Activated CD4-positive, CD25-positive, alpha-beta regulatory T cell treated with anti-CD3 and anti-CD28 coated beads, Interleukin-2, amount 50 U/mL, for 24 hours (primary cell): ENCODE measurements at places on chromosomes 12 and 14.

- ATAC-seq: no peak
These were observed 3.2 kb downstream of the SNAPC1 start for GRCh38 chr14:61765225-61765943.

DNA sequence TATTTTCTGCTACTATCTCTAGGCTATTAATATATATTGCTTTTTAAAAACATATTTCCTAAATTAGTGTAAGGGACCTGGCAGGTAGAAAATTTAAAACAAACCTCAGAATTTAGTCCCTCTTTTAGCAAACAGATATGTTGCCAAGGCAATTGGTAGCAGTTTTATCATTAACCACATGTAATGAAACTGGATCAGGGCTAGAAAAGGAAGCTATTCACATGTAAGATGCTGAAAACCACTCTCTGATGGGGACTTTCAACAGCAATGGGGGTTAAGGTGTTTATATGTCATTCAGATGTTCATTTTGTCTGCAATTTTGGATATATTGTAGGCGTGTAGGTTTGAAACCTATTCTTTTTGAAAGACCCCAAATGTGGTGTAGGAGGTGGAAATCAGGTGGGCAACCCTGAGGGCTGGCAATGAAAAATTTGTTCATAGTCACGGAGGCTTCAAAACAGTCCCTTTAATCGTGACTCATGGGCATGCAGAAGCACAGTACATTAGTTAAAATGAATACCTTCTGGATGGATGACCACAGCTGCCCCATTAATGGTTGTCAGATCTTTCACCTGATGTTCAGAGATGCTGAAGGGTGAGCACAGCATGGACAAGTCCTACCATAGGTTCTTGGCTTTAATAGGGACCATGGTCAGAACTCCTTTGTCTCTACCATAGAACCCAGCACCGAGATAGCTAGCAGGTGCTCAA lies 5.9 kb upstream of the PKP2 start:
- ATAC-seq: no peak

DNA sequence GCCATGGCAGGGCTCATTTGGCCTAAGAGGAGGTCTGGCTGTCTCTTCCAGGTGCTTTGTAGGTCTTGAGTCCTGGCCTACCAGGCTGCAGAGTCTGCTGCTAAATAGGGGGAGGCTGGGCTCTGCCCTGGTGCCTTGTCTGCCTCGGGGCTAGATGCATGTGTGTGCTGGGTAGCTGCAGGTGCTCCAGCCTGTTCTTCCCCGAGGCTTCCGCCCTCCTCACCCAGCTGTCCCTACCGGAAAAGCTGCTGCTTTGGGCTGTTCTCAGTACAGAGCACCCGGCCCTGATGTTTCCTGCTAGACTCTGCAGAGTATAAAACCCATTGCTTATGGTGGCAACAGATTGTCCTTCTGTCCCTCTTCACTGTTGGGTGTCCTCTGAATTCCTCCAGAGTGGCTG lies 37.7 kb downstream of the RAB35 start:
- no peak for ATAC-seq

GRCh38 chr12:107864235-107864634 lies 89.7 kb downstream of the ASCL4 start:
- ATAC-seq: no peak

DNA sequence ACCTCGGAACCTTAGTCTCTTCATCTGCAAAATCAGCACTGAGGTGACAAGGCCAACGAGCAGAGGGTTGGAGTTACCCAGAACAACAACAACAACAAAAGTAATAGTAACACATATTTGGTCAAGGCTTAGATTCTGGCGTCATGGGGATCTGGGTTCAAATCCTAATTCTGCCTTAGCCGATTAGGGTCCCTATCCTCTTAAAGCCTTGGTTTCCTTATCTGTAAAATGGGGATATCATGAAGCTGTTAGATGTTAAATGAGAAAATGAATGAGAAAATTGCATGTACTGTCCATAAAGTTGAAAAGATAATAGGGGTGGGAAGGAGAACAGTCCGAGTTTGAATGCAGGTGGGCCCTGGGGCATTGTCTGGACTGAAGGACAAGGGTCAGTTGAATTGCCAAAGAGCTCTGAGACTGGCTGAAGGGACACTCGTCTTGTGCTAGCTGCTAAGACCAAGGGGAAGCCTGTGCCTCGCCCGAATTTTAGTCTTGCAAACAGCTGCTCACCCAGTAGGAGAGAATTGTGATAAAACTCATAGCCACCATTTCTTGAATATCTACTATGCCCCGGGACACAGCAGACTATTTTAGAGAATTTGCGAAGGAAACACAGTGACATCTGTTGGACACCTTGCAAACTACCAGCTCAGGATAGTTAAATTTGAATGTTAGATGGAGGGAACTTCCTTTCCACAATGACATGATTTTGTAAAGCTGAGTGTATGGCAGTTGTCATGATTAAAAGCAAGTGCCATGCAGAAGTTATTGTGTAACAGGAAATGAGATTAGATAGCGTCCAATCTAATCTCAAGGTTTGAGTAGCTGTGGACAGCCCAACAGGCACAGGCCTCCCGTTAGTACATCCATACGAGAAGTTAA lies 6.8 kb upstream of the HNF1A start:
- peak; percentile 65 for ATAC-seq

- ATAC-seq: no peak
These were observed 4.4 kb downstream of the NACA start for GRCh38 chr12:56720731-56721151.

- ATAC-seq: peak; percentile 47
These were observed 625 bp upstream of the ARHGAP5 start for GRCh38 chr14:32076278-32077080.

GRCh38 chr12:53694756-53695151 lies 18.9 kb upstream of the ATP5MC2 start:
- ATAC-seq: no peak

GRCh38 chr12:115873451-115874082 lies 403.9 kb downstream of the MED13L start:
- no peak for ATAC-seq

- no peak for ATAC-seq
These were observed 11.8 kb downstream of the TMEM179 start for GRCh38 chr14:104592785-104593184.

DNA sequence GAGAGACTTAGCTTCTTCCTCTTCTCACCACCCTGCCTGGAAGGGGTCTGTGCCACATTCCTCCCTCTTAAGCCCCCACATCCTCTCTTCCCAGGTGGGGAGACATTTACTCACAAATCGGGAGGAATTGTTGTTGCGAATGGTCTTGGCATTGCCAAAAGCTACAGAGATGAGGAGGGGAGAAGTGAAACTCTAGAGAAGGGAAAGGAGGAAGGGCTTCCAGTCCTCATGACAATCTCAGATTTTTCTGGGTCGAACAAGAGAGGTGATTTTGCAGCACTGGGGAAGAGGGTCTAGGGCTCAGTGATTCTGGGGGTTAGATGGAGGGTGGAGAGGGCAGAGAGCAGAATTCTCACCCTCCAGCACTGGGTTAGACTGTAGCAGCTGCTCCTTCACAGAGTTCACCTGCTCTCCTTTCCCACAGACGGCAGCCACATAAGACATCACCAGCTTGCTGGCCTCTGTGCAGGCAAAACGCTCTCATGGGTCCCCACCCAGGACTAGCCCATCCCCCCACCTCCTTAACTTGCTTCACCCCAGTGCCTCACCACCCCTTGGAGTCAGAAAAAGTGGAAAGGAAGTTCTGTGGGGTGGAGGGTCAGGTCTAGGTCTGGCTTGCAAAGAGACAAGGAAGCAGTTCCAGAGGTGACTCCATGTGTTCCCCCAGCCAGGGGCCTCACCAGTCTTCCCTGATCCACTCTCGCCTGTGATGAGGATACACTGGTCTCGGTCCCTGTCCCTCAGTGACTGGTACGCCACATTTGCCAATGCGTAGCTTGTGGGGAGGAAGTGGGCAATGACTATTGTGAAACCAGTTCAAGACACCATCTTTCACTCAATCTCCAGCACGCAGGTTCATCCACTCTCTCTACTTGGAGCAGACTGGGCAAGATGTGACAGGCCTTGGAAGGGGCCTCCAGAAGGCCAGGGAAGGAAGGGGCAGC lies 2.7 kb downstream of the MYO1A start:
- peak; percentile 87 for ATAC-seq

DNA sequence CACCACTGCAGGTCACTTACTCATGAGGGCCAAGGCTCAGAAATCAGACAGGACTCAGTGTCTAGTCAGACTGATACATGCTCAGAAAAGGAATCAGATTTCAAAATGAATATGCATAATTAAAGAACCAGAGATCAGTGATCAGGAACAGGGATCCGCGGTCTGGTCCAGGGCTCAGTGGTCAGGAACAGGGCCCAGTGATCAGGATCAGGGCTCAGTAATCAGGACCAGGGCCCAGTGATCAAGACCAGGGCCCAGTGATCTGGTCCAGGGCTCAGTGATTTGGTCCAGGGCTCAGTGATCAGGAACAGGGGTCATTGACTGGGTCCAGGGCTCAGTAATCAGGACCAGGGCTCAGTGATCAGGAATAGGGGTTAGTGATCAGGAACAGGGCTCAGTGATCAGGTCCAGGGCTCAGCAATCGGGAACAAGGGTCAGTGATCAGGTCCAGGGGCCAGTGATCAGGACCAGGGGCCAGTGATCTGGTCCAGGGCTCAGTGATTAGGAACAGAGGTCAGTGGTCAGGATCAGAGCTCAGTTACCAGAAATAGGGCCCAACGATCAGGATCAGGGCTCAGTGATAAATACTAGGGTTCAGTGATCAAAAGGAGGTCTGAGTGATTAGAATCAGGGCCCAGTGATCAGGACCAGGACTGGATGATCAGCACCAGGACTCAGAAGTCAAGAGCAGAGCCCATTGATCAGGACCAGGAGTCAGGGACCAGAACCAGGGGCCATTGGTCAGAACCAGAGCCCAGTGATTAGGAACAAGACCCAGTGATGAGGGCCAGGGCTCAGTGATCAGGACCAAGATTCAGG lies 175.3 kb downstream of the TMEM121 start:
- peak; percentile 29 for ATAC-seq

- no peak for ATAC-seq
These were observed 104.5 kb downstream of the MYRFL start for GRCh38 chr12:69929531-69929930.

GRCh38 chr12:53952871-53953734 lies 1.6 kb upstream of the HOXC12 start:
- no peak for ATAC-seq

DNA sequence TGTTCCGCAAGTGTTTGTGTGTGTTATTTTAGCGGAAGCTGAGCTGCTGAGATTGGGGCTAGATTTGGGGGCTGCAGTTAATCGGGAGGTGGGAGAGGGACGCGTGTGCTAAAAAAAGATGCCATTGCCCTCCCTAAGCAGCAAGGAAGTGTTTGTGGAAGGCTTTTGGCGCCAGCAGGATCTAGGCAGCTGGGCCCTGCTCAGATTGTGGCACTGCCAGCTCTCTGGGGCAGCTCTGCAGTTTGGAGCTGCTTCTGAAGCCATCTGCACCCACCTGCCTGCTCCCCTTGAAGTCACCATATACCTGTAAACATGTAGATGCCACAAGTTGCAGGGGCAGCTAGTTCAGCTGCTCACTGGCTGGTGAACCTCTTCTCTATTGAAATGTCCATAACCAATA lies 28.8 kb downstream of the TPCN1 start:
- ATAC-seq: no peak

- ATAC-seq: no peak
These were observed 110.5 kb upstream of the FUT8 start for GRCh38 chr14:65301862-65302539.

DNA sequence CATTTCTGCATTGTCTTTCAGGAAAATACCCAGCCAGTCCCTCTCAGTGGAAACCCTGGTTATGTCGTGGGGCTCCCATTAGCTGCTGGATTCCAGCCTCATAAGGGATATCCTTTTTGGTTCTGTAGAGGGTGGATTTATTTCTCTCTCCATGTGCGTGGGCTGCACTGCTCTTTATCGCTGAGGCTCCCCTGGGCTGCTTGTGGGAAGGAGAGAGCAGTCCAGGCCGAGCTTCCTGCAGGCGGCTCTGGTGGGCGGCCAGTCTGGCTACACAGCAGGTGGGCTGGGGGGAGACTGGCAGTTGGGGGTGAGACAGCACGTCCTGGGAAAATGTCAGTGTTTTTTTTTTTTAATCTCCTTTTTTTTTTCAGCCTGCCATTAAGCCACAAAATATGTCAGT lies 27.6 kb downstream of the TCTN1 start:
- ATAC-seq: no peak

DNA sequence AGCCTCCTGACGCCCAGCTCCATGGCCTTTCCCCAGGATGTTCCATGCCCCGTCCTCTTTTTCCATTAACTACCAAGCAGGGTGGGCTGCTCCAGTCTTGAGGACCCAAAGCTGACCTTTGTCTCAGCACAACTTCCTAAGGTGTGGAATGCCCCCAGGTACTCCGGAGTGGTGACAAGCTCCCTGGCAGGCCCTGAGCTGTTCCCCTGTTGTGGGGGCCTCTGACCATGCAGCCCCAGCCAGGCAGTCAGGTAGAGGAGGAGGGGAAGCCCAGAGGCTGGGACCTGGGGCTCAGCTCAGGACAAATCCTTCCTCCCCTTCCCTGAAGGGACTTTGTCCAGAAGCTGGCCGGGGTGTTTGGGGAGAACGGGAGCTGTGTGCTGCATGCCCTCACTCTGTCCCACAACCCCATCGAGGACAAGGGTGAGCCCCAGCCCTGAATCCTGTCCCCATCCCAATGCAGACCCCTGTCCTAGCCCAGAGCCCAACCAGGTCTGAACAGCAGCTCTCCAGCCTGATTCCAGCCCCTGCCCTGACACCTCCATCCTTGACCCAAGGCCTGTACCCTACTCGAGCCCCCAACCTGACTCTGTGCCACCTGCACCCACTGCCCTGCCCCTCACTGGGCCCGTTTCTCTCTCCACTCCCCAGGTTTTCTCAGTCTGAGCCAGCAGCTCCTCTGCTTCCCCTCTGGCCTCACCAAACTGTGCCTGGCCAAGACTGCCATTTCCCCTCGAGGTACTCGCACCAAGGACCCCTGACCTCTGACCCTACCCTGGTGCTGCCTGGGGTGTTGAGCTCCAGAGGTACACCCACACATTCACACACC lies 4.4 kb downstream of the CARMIL3 start:
- no peak for ATAC-seq

GRCh38 chr14:71225113-71225512 lies 317.9 kb downstream of the PCNX1 start:
- ATAC-seq: no peak

- no peak for ATAC-seq
These were observed 976 bp downstream of the PEX5 start for GRCh38 chr12:7190268-7191055.

GRCh38 chr12:19880076-19880475 lies 440.8 kb downstream of the AEBP2 start:
- no peak for ATAC-seq

GRCh38 chr12:8045952-8046944 lies 13.7 kb downstream of the FOXJ2 start:
- ATAC-seq: peak; percentile 70
